Posterior vena cava (tissue), 2 donors: ENCODE measurements at places on chromosomes 7 and 10.
A peak's percentile ranks its signal among the peaks of the same experiment; 100 is the strongest.

DNA sequence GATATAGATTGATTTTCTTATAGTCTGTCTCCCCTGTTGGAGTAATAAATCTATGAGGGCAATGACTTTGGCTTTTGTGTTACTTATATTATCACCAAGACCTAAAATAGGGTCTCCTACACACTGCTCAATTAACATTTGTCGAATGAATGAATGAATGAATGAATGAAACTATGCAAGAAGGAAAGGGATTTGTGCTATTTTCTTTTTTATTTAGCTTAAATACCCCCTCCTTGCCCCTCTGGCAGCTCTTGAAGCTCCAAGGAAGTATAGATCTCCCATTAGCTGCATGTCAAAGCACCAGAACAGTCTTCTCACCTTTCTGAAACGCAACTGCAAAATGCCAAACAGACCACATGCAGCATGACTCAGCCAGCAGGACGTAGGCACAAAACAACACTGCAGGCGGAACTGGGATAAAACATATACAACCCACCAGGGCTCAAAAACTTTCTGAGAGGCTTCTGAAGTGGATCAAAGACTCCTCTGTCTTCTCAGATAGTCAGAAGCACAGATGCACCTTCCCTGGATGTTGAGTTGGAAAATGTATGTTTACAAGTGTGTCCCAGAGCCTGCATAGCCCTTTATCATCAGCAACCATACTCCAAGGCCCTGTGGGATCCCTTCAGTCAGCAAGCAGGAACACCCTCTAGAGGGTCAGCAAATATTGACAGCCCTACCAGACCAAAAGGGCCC, 187.8 kb downstream of the NPSR1 start:
- DNase-seq: no peak

DNA sequence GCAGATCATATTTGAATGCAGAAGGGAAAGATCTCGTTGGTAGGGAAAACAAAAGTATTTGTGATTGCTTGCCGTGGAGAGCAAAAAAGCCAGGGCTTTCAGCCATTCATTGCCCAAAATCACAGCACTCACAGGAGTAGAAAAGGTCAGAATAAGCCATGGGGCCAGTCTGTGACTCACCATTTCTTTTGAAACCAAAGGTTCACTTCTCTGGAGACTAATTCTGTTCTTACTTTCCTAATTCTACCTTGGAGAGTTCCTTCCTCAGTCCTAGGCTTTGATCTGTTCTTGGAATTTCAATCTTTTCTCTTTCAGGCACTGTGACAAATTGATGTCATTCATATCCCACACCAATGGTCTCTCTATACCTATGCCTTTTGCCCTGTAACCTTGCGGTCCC, 54.1 kb upstream of the FAM180A start:
- no peak for DNase-seq

DNA sequence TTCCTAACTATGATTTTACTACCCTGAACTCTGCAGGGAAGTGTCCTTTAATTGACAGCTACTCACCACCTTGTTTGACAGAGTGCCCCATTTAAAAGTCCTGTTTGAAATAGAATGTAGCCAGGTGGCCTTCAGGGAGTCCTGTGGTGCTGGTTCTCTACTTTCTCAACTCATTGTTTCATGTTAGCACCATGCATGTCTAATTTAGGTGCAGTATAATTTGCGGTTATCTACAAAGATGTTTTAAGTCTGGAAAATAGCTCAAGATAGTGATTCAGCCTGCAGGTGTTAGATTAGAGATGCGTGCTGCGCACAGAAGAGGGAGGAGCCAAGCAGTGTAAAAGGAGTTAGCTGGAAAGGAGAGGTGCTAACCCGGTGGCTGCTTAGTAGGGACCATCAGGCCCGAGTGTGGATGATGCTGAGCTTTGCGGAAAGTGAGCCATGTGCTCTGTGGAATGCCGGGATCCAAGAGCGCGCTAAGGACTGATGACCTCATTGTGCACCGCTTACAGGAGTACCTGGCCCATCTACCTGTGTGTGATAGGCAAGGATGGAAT, 1.2 kb downstream of the CCM2 start:
- no peak for DNase-seq

DNA sequence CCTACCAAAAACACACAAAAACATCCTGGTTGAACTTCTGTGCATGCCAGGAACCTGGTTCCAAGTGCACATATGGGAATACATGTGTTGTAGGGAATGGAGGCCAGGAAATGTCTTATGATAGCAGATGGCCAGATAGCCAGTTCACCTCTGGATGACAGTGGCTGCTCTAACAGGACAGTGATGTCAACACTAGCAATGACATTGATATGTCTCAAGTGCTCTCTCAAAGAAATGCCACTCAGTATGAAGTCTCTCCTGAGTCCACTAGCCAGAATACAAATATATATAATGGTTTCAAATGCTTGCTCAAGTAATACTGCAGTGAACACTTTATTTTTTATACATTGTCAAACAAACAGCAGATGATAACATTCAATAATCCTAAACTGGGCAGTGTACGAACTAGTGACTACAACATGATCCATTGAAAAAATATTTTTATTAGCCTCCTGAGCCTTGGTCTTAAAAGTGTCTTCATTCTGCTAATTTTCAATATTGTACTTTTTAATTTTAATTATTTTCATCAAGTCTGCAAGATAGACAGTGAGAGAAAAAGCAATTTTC, 26.0 kb upstream of the PCDH15 start:
- no peak for DNase-seq

DNA sequence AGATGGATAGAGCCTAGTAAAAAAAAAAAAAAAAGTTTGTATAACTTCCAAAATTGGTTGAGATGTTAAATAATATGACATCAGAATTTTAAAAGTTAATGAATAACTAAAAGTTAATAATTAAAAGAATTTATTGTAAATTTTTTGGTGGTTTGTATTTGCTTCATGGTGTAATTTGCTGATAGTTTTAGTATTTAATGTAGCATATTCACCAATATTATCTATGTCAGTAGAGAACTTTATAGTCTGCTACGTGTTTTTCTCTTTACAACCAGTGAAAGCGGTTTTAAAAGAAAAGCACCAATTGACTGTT, 51.8 kb upstream of the STEAP4 start:
- no peak for DNase-seq

DNA sequence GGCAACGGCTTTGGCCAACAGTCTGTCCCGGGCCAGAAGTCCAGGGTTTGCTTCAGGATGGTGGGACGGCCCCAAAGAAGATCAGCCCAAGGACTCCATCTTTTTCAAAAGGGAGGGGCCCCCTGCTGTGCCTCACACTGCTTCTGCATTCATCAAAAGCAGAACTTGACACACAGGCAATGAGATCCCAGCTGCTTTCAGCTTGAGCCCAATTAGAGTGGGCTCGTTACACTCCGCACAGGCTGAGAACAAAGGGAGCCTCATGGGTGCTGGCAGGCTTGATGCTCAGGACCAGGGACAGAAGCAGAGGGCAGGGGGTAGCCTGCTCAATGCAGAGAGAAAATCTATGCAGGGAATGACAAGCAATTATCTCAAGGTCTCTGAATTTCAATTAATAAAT, 45.5 kb downstream of the VOPP1 start:
- DNase-seq: no peak

- DNase-seq: no peak
These were observed 66.0 kb upstream of the SHH start for GRCh38 chr7:155878250-155878649.

DNA sequence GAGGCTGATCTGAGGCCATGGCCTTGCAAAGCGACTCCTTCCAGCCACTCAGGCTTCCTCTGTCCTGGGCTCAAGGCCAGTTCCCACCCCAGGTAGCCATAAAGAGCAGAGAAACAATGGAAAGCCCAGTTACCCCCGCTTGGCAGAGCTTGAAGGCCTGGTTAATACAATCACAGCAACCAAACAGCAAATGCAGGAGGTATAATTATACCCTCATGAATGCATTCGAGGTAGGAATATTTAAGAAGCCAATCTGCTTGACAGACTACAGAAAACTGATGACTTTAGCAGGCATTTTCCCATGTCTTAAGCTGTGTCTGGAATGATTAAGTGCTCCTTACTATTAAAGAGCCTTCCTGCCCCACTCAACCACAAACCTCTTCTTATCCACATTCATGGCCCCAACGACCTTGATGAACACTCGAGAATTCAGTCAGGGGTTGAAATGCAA, 114.1 kb upstream of the MACROH2A2 start:
- no peak for DNase-seq

DNA sequence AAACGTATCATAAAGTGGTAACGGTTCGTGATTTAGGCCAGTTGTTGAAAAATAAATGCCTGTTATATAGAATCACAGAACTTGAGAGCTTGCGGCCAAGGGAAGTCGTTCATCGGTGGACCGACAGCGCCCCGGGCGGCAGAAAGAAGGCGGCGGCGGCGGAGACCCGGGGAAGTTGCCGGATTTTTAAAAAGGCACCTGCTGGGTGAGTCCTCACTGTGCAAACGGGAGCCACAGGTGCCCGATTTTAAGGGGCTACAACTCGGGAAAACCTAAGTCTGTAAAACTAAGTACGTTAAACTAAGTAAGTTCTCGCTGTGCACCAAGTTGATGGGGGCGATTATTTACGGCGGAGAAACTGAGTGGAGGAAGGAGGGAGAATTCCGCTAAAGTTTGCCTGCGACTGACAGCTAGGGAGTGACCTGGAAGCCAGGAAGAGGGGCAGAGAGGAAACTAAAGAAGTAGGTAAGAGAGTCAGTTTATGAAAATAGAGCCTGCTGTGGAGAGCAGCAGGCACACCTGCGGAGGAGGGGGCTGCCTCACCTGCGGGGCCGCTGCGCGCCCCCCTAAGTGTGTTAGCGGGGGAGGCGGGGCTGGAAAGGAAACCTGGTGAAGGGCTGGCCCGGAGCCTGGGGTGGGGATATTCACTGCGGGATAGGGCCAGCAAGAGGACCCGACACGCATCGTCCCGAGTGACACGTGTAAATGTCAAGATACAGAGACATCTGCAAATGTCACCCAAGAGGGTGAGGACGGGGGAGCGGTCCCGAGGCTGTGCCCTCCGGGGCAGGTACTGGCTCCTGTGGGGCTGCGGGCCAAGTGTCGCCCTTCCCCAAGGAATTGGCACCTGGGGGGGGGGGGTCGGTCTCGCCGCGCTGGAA, 996 bp downstream of the ADAM12 start:
- peak; percentile 89 for DNase-seq

- no peak for DNase-seq
These were observed 191.2 kb downstream of the SORCS1 start for GRCh38 chr10:106973288-106973687.
